ENCODE measurements at places on chromosomes 1 and 21.

DNA sequence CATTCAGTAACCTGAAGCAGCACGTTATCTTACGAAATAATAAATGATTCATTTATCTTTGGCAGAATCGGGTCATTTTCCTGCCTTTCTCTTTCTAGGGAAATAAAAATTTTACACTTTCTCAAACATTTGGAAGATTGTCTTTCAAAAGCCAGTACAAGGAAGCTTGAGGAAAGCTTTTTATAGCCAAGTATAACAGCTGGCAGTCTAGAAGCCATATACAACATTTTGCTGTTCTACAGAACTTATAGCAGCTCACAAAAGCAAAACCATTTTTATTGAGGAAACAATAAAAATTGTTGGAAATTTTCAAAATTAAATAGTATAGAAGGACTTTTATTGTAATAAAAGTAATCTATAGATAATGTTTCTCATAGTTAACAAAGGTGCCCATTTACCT, 448.6 kb downstream of the SMYD3 start:
- DNase-seq: no peak

GRCh38 chr1:5915587-5916571, 76.3 kb downstream of the NPHP4 start:
- DNase-seq: no peak

GRCh38 chr1:20354610-20355009, 63.9 kb downstream of the VWA5B1 start:
- DNase-seq: no peak

- no peak for DNase-seq
Observed at GRCh38 chr1:62597281-62597680, at the start of gene ANGPTL3. ANGPTL3 (plus strand) TSS chr1:62597520; CDS start chr1:62597567, 47 bp downstream.

DNA sequence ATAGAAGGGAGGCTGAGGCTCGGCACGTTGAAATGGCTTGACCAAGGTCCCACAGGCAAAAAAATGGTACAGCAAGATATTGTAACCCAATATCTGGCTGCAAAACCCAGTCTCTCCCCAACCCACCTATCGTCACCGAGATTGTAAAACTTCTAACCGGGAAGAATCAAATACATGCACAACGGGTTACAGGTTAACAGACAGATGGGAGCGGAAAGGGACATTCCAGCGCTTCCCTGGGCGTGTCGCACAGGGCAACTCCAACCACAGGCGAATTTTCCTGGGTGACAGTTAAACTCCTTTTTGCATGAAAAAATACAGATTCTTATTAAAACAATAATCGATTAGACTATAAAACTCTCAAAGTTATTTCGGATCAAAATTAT, 31.8 kb upstream of the JUN start:
- no peak for DNase-seq

Measured in activated CD4-positive, CD25-positive, alpha-beta regulatory T cell (primary cell).